ENCODE measurements at places on chromosomes 1 and 21.

DNA sequence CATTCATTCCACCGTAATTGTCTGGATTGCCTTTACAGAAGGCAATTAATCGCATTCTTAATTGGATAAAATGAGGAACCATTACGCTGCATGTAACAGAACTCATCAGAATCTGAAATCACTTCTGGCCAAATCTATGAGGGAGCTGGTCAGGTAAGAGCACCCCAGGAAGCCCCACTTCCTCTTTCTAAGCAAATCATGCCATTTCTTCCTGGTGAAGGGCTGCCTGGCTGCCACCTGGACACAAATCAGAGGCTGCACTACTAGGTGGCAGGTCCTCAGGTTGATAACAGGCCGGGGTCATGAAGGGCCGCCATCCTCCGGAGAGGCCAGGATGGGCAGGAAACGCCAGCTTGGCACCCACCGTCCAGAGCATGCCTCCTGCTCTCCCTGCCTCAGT lies 73.7 kb downstream of the CAPZB start:
- no peak for DNase-seq

- no peak for DNase-seq
These were observed 43.4 kb downstream of the CDCP2 start for GRCh38 chr1:54109129-54110090.

- no peak for DNase-seq
These were observed 95.1 kb upstream of the ARHGEF16 start for GRCh38 chr1:3359351-3359750.

- no peak for DNase-seq
These were observed 1.5 kb downstream of the HIPK1 start for GRCh38 chr1:113930499-113931161.

DNA sequence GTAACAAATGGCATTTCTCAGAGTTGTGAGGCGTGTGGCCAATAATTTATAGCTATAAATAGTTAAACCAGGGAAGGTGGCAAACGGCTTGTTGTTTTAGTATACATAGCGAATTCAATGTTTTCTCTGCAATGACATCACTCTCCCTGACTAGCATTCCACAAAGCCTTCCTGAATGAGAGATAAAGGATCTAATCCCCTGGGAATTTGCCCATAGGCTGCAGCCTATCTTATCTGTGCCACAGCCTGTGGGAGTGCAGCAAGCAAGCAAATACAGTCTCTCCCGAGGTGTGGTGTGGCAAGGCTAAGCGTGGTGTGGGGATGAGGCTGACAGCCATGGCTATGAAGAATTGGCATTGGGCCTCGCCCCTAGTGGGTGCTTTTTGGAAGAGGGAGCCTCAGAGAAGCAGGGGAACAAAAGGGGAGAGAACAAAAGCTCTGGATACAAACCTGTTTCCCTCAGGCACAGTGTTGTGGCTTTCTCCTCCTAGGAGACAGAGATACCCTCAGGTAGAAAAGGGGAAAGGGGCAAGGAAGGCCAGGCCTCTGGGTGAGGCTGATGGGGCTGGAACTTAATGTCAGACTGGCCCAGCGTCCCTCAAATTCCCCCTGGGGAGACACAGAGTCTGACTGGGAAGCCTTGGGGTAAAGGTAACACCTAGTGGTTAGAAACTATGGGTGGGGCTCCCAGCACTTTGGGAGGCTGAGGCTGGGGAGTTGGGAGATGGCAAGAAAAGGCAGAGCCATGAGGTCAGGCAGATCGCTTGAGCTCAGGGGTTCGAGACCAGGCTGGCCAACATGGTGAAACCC lies 8.9 kb downstream of the TAGLN2 start:
- no peak for DNase-seq

GRCh38 chr1:171233183-171233582 lies 15.1 kb upstream of the FMO1 start:
- DNase-seq, result no peak

DNA sequence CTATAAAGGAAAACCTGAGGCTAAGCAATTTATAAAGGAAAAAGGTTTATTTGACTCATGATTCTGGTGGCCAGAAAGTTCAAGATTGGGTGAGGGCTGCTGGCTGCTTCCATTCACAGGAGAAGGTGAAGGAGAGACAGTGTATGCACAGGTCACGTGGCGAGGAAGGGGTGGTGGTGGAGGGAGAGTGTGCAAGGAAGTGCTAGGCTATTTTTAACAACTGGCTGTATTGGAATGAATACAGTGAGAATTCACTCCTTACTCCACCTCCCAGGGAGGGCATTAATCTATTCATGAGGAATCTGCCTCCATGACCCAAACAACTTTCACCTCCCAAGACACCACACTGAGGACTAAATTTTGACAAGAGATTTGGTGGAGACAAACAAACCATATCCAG lies 51.0 kb downstream of the SYDE2 start:
- DNase-seq, result no peak

GRCh38 chr1:185400052-185400451 lies 83.0 kb upstream of the IVNS1ABP start:
- DNase-seq, result no peak

GRCh38 chr21:17711896-17712295 lies 99.2 kb upstream of the BTG3 start:
- DNase-seq, result no peak

- DNase-seq, result peak; percentile 80
These were observed 100.5 kb upstream of the SOD1 start for GRCh38 chr21:31558962-31559367.

DNA sequence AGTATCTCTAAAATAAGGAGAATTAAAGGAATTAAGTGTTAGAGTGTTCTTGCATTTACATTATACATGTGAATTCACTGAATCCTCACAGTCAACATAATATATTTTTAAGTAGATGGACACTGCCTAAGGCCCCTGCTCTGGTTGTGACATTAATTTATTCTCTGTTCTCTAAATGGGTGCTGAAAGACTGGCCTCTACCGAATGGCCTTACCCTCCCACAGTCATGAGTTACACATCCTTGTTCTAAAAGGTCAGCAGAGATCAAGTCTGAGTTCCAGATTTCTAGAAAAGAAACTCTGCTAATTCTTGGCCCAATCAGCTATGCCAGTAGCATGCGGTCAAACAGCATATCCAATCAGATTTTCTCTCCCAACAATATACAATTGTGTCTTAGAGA lies 193.2 kb downstream of the TM2D1 start:
- no peak for DNase-seq

- no peak for DNase-seq
These were observed 9.0 kb upstream of the PLA2G2A start for GRCh38 chr1:19988267-19989006.
